Effector memory CD8-positive, alpha-beta T cell (primary cell): ENCODE measurements at places on chromosomes 16 and 17.

DNA sequence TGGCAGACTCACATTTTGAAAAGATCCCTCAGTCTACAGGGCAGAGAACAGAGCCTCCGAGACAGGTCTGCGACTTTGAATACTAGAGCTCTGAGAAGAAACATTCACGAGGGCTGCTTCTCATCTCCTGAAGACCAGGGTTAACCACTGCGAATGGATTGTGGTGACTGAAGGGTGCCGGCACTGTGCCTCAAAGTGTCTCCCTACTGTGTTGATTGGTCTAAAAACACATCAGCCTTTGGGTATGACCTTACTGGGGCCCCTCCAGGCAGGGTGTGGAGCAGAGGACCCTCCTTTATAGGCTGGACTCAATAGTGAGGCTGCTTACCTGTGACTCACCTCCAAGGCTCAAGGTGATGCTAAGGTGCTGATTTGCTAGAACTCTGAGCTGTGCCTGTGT is 2.6 kb upstream of the LGALS9 start:
- no peak for DNase-seq

DNA sequence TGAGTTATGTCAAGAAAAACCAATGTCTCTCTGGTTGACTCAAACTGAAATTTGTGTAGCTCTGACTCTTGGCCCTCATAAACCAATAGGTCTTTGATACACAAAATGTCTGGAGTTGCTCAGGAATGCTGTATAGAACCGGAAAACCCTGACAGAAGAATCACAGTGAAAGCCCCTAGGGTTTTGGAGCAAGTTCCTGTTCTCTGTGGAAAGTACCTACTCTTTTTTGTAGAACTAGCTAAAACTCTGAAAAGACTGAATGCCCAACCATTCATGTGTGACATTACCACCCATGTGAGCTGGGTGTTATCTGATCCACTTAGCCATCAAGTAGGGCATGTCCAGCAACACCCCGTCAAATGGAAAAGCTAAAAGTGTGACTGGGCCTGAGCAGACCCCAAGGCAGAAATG is 28.8 kb downstream of the CCL4 start:
- no peak for DNase-seq

- DNase-seq = no peak
Observed at GRCh38 chr17:36546418-36547093, 1.8 kb downstream of the GGNBP2 start.

- DNase-seq = peak; percentile 13
Observed at GRCh38 chr16:58264961-58265479, 29.8 kb downstream of the PRSS54 start.

- no peak for DNase-seq
Observed at GRCh38 chr16:74585846-74586443, 21.0 kb downstream of the GLG1 start.

GRCh38 chr16:57938936-57939871 is 31.7 kb downstream of the CNGB1 start:
- DNase-seq = no peak

GRCh38 chr17:4045487-4045886 is 81.2 kb upstream of the ATP2A3 start:
- no peak for DNase-seq

GRCh38 chr17:67582673-67583081 is 135.1 kb upstream of the NOL11 start:
- DNase-seq = no peak

DNA sequence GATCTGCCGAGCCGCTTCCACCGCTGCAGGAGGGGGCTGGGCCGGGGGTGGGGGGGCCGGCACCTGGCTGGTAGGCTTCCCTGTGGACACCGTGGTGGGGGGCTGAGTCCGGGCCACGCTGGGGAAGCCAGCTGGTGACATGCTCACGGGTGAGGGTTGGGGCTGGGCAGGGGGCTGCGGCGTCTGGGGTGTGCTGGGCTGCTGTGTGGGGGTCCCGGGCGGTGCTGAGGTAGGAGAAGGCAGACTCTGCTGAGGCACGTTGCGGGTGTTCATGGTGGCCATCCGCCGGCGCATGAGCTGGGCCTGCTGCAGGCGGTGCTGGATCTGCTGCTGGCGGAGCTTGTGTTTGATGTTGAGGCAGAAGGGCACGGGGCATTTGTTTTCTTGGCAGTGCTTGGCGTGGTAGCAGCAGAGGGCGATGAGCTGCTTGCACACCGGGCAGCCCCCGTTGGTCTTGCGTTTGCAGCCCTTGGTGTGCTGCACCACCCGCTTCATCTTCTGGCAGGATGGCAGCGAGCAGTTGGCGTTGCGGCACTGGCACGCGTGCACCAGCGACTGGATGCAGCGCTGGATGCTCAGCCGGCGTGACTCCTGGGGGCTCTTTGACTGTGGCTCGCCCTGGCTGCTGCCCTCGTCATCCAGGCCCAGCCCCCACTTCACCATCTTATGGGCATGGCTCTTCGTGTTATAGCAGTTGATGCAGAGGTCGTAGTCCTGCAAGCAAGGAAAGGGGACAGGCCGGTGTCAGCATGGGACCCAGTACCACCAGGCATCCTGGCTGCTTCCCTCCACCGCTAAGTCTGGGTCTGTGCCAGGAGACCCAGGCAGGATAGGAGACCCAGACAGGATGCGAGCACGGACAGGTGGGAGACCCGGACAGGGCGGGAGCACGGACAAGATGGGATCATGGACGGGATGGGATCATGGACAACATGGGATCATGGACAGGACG is 12.1 kb upstream of the TRAP1 start:
- DNase-seq = no peak

DNA sequence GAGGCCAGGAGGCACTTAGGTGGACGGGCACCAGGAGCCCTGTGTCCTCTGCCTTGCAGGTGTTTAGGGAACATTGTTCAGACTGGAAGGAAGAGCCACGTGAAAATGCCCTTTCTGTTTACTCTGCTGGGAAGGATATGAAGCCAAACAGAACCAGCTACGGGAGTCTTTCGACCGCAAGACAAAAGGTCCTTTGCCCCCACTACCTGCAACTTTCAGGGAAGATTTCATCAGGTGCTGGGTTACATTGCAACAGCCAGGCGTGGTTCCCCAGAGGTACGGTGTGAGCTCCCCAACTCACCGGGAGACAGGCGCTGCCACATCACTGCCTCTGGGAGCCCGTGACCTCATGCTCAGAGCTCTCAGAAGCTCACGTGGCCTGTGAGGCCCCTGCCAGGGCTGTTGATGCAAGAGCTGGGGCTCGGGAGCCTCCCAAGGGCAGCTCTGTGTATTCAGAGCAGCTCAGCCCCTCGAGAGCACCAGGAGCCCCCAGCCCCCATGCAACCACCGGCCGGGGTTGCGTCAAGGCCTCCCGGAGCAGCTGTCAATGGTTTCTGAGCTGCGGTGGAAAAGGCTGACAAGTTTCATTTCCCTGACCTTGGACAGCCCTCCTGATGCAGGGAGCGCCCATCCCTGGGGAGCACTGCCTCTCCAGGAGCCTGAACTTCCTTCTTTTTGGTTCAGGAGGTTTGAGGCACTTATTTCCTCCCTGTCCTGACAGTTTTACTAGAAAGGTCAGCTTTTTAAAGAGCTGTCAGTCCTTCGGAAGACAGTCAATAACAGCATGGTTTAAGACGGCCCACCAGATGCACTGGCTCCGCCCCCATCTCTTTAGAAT is 42.1 kb downstream of the TBC1D16 start:
- no peak for DNase-seq

- DNase-seq = no peak
Observed at GRCh38 chr17:33039874-33040273, 48.2 kb downstream of the SPACA3 start.

DNA sequence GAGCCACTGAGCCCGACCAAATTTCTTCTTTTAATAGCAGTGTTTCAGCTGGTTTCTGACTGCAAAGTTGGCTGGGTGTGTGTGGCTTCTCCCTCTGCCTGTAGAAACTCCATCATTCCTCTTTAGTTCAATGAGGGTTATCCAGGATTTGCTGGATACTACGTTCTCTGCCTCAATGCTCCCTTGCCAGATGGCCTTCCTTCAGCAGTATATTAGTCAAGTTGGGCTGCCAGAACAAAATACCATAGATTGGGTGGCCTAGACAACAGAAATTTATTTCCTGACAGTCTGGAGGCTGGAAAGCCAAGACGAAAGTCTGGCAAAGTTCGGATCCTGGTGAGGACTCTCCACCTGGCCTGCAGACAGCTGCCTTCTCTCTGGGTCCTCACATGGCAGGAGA is 103.7 kb downstream of the NOG start:
- DNase-seq = no peak

- no peak for DNase-seq
Observed at GRCh38 chr17:34126965-34127364, 128.1 kb upstream of the CCL2 start.

GRCh38 chr17:58318065-58318481 is 10.5 kb downstream of the TSPOAP1 start:
- no peak for DNase-seq

- DNase-seq = no peak
Observed at GRCh38 chr17:72534776-72535175, 414.0 kb downstream of the SOX9 start.

- no peak for DNase-seq
Observed at GRCh38 chr17:28873839-28874238, 19.0 kb downstream of the ERAL1 start.

DNA sequence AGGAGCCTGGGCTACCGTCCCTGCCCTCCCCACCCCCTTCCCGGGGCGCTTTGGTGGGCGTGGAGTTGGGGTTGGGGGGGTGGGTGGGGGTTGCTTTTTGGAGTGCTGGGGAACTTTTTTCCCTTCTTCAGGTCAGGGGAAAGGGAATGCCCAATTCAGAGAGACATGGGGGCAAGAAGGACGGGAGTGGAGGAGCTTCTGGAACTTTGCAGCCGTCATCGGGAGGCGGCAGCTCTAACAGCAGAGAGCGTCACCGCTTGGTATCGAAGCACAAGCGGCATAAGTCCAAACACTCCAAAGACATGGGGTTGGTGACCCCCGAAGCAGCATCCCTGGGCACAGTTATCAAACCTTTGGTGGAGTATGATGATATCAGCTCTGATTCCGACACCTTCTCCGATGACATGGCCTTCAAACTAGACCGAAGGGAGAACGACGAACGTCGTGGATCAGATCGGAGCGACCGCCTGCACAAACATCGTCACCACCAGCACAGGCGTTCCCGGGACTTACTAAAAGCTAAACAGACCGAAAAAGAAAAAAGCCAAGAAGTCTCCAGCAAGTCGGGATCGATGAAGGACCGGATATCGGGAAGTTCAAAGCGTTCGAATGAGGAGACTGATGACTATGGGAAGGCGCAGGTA is 762 bp downstream of the CDK12 start:
- peak; percentile 7 for DNase-seq

DNA sequence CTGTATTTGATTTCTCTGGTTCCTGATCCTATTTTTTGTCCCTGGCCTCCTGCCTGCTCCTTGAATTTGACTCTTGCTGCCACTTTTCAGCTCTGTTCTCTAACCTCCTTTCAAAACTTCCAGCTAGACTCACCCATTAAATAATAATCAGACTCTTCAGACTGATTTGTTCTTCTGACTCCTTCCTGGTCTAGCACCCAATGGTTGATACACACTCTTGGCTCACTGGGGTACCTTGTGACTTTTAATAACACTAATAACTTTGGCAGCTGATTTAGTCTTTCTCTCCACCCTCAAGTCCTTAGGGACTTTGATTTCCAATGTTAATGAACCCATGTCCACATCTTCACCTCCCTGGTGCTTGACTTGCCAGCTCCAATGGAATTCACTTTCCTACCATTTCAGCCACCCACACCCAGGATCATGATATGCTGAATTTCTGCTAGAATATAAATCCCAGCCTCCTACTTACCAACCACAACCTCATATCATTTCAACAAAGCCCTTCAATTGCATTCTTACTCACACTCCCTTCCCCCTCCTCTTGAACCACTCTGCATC is 19.7 kb upstream of the C16orf82 start:
- DNase-seq = no peak

DNA sequence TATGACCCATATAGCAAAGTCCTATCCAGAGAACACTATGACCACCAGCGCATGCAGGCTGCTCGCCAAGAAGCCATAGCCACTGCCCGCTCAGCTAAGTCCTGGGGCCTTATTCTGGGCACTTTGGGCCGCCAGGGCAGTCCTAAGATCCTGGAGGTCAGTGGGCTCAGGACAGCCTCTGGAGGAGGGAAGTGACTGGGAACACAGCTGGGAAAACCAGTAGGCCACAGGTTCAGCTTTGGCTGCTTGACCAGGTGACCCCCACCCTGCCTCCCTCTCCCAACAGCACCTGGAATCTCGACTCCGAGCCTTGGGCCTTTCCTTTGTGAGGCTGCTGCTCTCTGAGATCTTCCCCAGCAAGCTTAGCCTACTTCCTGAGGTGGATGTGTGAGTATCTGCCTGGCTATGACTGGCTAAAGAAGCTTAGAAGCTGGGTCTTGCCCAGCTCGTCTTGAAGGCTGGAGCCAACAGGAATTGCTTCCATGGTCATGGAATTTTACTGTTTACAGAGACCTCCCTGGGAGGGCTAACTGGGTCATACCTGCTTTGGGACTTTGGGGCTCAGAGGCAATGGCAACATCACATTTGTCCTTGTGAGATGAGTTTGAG is 1.5 kb upstream of the OVCA2 start:
- DNase-seq = no peak

DNA sequence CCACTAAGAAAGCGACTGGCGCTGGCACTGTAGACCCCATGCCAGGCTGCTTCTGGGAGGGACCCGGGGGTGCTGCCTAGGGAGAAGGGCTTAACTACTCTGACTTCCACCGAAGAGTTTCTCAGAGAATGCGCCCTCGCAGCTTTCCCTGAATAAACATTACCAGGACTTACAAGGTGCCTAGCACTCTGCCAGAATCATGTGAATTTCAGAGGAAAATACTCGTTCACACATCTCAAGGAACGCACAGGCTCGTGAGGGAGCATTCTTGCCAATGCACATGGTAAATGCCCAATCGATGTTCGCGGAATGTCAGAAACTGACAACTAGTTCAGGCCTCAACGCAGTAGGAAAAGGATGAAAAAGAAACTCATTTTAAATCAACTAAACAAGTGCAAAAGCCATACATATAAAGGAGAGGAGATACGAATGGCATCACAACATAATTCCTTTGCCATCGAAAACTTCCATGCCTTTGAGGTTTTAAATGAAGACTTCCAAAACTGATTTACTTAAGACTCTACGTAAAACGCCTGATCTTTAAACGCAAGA is 999 bp downstream of the CMC2 start:
- no peak for DNase-seq

DNA sequence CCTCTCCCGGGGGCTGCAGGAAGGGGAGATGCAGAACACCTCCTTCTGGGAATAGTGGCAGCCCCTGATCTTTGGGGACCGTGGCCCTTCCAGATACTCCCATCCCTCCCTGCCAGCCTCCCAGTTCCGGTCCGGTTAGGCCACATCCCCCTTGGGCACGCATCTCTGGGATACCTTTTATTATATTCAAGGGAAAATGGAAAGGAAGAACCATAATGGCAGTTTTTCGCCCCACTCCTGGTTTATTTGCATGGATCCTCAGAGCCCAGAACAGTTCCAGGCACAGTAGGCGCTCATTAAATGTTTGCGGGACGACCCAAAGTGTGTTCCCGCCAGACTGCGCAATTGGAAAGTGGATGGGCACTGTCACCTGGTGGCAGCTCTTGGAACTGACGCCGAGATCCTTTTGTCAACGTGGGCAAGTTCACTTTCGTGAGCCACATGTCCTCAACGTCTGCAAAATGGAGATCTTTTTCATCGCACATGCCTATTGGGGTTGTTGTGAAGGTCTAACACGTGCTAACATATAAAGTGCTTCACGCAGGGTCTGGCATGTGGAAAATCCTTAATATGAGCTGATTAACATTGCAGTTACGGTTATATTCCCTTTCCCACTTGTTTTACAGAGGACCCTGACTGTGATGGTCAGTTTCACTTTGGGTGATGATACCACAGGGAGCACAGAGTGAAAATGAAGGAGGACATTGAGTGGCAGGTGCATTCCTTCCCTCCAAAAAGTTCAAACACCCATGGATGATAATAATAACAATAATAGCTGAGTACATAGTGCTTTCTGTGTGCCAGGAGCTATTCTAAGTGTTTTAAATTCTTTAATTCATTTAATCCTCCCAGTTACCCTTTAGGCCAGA is 1.7 kb upstream of the GPRC5B start:
- peak; percentile 71 for DNase-seq
